ENCODE measurements at places on chromosomes 3 and 15. TPM values are rescaled to one million over a fixed set of nuclear protein-coding genes. Genes with fewer than 3 reads are reported as not detected.

The MYL3 gene
- total RNA-seq, result not detected

The TRPM1 gene
- total RNA-seq, result not detected

The PLA2G4E gene
- total RNA-seq, result not detected

The PLXND1 gene
- total RNA-seq, result 1.4 TPM

The SLC28A1 gene
- not detected for total RNA-seq

The POPDC2 gene
- 3.7 TPM for total RNA-seq

The CLSTN2 gene
- total RNA-seq, result not detected

The HEG1 gene
- total RNA-seq, result 44.6 TPM

The CYP8B1 gene
- not detected for total RNA-seq

The RARB gene
- total RNA-seq, result not detected

The FEZF2 gene
- total RNA-seq, result not detected

The BDH1 gene
- total RNA-seq, result 115 TPM

The AHSG gene
- not detected for total RNA-seq

The QARS1 gene
- total RNA-seq, result 340 TPM

The DET1 gene
- 5.1 TPM for total RNA-seq

The GREM1 gene
- total RNA-seq, result not detected

The KCNAB1 gene
- not detected for total RNA-seq

The GOLGA6L7 gene
- not detected for total RNA-seq

The GOLGA8R gene
- total RNA-seq, result 2.5 TPM

The GOLGA8T gene
- total RNA-seq, result 0.28 TPM

The PRTG gene
- not detected for total RNA-seq

The ZBBX gene
- total RNA-seq, result not detected

The GRK7 gene
- not detected for total RNA-seq

The ETV5 gene
- 2.0 TPM for total RNA-seq

The PIGZ gene
- 2.3 TPM for total RNA-seq

The ATP2C1 gene
- 61.2 TPM for total RNA-seq

The SLC6A1 gene
- total RNA-seq, result not detected

The ADAMTSL3 gene
- total RNA-seq, result not detected

The SYNPR gene
- not detected for total RNA-seq

The TMC3 gene
- not detected for total RNA-seq

The ZBED2 gene
- total RNA-seq, result 2.3 TPM

The APOD gene
- not detected for total RNA-seq

The SLC22A13 gene
- 0.67 TPM for total RNA-seq

The GRAMD2A gene
- total RNA-seq, result not detected

The RTP3 gene
- total RNA-seq, result not detected

The KLHL40 gene
- total RNA-seq, result not detected

The PEX11A gene
- 1.5 TPM for total RNA-seq

The COL6A5 gene
- not detected for total RNA-seq

The DAZL gene
- not detected for total RNA-seq

The MYH15 gene
- total RNA-seq, result 0.15 TPM

The POMGNT2 gene
- 6.7 TPM for total RNA-seq

The SLC51B gene
- total RNA-seq, result not detected

The RLBP1 gene
- total RNA-seq, result not detected

The ANKRD34C gene
- not detected for total RNA-seq

The LPCAT4 gene
- total RNA-seq, result 96.8 TPM

The CDV3 gene
- total RNA-seq, result 218 TPM

The CGNL1 gene
- not detected for total RNA-seq

The GP9 gene
- total RNA-seq, result not detected

The PLA2G4D gene
- total RNA-seq, result not detected

The ZNF620 gene
- total RNA-seq, result 3.7 TPM

The MESP2 gene
- total RNA-seq, result not detected

The ADAMTS17 gene
- total RNA-seq, result 11.4 TPM

The BOC gene
- total RNA-seq, result not detected

Data from activated naive CD4-positive, alpha-beta T cell treated with anti-CD3 and anti-CD28 coated beads, Interleukin-2, amount 10 ng/mL, durations not matched to agents 5 hours and 36 hours (primary cell).